ENCODE measurements at places on chromosomes 5 and 9. TPM values are rescaled to one million over a fixed set of nuclear protein-coding genes. Genes with fewer than 3 reads are reported as not detected.

The TMEM252 gene
- not detected for total RNA-seq

The ACSL6 gene
- not detected for total RNA-seq

The TEK gene
- total RNA-seq, result 0.98 TPM

The PCDHB1 gene
- not detected for total RNA-seq

The PCDHB3 gene
- 0.38 TPM for total RNA-seq

All from mesangial cell (primary cell).